ENCODE measurements at places on chromosomes 4 and X. TPM values are rescaled to one million over a fixed set of nuclear protein-coding genes. Genes with fewer than 3 reads are reported as not detected.
A peak's percentile ranks its signal among the peaks of the same experiment; 100 is the strongest.

GRCh38 chr4:4840351-4840750 is 19.1 kb upstream of the MSX1 start:
- no peak for DNase-seq
- no peak overlapping the region for H3K4me3 ChIP-seq
- H3K4me1 ChIP-seq: peaks cover 8% of the 10 kb centered on the region
- H3K36me3 ChIP-seq: no peaks in the 10 kb centered on the region
- no peak overlapping the region for H3K27ac ChIP-seq

- no peak for DNase-seq
- H3K4me3 ChIP-seq: no peak overlapping the region
- no peaks in the 10 kb centered on the region for H3K27me3 ChIP-seq
- peaks cover 2% of the 10 kb centered on the region for H3K4me1 ChIP-seq
Measured at GRCh38 chr4:36115312-36115711, 129.0 kb downstream of the ARAP2 start.

DNA sequence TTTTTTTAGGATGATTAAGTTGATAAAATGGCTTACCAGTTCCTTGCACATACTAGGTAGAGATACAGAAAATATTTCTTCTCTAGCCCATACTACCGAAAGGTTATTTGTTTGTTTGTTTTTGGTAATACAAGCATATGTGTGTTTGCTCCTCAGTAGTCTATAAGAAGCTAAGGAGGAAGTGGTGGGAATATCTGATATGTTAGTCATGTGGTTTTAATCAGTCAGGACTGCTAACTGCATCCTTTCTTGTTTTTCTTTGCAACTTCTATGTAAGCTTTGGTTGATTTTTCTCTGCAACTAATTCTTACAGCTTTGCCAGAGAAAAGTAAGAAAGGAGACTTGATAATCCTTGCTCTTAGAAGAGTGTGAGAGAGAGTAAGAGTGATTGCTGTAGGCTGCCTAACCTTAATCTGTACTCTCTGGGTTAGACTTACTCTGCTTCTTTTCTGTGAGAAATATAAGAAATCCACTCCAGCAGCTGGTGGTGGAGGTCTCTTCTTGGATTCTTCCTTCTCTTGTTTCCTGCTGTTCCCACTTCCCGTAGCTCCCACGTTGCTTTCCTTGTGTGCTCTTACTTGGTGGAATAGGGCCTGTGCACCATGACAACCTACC is 28.3 kb downstream of the SEPTIN11 start:
- peaks cover 32% of the 10 kb centered on the region for H3K4me1 ChIP-seq
- no peaks in the 10 kb centered on the region for H3K27me3 ChIP-seq
- no peak overlapping the region for H3K27ac ChIP-seq
- peak overlapping the region; percentile 15 for H3K4me3 ChIP-seq
- DNase-seq: no peak
- peaks cover 27% of the 10 kb centered on the region for H3K36me3 ChIP-seq

- no peak for DNase-seq
- H3K4me3 ChIP-seq: no peak overlapping the region
- H3K36me3 ChIP-seq: no peaks in the 10 kb centered on the region
- H3K4me1 ChIP-seq: peaks cover 24% of the 10 kb centered on the region
- peaks cover 6% of the 10 kb centered on the region for H3K27me3 ChIP-seq
- H3K27ac ChIP-seq: no peak overlapping the region
Measured at GRCh38 chr4:15398732-15399131, 29.1 kb upstream of the C1QTNF7 start.

DNA sequence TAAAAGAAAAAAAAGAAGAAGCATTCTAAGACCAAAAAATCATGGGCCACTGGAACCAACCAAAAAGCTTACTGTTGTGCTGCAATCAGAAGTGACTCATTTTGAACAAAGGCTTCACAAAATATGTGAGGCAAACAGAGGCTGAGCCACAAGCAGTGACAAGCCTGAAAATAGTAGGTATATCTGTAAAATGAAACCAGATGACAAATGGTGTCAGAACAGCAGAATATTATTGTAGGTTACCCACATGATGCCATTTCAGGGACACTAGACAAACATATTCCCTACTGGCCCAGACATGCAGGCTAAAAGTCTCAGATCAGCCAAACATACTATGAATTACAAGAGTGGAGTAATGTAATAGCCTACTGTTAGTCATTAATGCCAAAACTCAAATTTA is 1301.8 kb upstream of the DIAPH2 start:
- no peaks in the 10 kb centered on the region for H3K36me3 ChIP-seq
- no peak overlapping the region for H3K4me3 ChIP-seq
- H3K27me3 ChIP-seq: no peaks in the 10 kb centered on the region
- no peak for DNase-seq

DNA sequence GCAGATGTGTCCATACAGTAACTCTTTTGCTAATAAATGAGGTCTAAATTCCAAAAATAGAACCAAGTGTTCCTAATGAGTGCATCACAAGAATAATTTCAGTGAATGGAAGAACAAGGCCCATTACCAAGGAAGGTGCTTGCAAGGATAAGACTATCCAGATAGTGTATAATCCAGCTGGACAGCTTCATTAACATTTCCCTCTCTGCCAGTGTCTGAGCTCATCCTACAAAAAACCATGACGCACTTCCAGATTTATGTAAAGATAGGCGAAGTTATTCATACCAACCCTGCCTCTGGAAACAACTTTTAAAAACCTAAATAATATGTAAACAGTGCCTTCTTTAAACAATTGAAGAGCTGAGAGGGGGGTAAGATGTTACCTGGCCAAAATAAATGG is 177.9 kb upstream of the STK26 start:
- no peak for DNase-seq
- H3K27me3 ChIP-seq: peaks cover 2% of the 10 kb centered on the region
- H3K4me1 ChIP-seq: no peaks in the 10 kb centered on the region
- H3K36me3 ChIP-seq: no peaks in the 10 kb centered on the region
- no peak overlapping the region for H3K4me3 ChIP-seq

DNA sequence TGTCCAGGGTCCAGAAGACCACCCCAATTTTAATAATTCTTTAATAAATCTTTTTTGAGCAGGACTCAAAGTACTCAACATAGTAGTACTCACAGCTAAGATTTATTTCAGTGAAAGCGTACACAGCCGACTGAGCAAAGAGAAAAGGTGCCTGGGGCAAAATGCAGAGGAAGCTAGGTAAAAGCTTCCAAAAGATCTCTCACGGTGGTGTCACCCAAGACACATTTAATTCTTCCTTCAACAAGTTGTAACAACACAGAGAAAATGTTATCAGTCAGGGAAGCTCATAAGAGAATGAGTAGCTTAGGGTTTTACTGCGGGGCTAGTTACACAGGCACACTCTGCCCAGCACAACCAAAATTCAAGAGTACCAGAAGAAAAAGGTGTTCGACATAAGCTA is 201.1 kb downstream of the OPHN1 start:
- DNase-seq: no peak
- no peaks in the 10 kb centered on the region for H3K4me1 ChIP-seq
- H3K27me3 ChIP-seq: no peaks in the 10 kb centered on the region
- H3K36me3 ChIP-seq: no peaks in the 10 kb centered on the region

DNA sequence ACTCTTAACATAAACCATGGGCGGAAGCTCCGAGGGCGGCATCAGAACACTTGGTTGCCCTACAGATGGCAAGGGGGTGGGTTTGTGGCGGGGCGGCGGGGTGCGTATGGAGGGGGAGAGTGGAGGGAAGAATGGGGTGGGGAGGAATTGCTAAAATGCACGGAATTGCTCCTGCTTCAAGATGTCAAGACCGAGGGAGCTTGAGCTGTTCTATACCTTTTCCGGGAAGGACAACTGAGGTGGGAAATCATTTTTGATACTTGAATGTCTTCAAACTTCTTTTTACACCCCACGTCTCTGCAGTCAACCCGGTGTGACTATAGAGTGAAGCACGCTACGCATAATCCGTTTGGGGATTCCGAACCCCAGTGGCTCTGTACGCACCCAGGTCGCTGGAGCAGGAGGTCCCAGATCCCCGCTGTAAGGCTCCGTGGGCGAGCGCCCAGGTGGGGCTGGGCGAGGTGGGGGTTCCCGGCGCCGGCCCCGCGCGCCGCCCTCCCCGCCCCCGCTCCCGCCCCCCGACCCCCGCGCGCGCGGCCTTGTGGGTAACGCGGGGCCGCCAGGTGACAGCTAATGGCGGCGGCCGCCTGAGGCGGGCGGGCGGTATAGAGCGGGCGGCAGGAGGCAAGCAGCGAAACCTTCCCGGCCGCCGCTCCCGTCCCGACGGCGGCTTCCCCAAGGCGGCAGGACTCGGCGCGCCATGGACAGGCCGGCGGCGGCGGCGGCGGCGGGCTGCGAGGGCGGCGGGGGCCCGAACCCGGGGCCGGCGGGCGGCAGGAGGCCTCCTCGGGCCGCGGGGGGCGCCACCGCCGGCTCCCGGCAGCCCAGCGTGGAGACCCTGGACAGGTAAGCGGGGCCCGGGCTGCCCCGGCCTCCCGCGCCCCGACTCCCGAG is at the start of gene MTMR1:
Gene MTMR1, plus strand, starts transcription at position 566 of the 894 bp plus-strand sequence. Its CDS starts 135 bp downstream, at position 701.
- peaks cover 49% of the 10 kb centered on the region for H3K4me1 ChIP-seq
- H3K27ac ChIP-seq: peak within 1 kb of the TSS; percentile 91
- DNase-seq: peak; percentile 74
- H3K27me3 ChIP-seq: no peaks in the 10 kb centered on the region
- peaks cover 13% of the 10 kb centered on the region for H3K36me3 ChIP-seq
- H3K4me3 ChIP-seq: peak within 1 kb of the TSS; percentile 90

PPP1R2C gene
- not detected for total RNA-seq

KLHL13 gene
- 0.48 TPM for total RNA-seq

TDO2 gene
- total RNA-seq: not detected
